Stimulated activated CD8-positive, alpha-beta memory T cell treated with anti-CD3 and anti-CD28 coated beads, Interleukin-15, amount 100 ng/mL, for 1 hour (primary cell): ENCODE measurements at places on chromosomes 16 and 17.

- no peak for DNase-seq
Measured at GRCh38 chr17:78488867-78489634, 88.1 kb downstream of the DNAH17 start.

GRCh38 chr16:72798264-72798663 is 249.7 kb downstream of the ZFHX3 start:
- DNase-seq = no peak

DNA sequence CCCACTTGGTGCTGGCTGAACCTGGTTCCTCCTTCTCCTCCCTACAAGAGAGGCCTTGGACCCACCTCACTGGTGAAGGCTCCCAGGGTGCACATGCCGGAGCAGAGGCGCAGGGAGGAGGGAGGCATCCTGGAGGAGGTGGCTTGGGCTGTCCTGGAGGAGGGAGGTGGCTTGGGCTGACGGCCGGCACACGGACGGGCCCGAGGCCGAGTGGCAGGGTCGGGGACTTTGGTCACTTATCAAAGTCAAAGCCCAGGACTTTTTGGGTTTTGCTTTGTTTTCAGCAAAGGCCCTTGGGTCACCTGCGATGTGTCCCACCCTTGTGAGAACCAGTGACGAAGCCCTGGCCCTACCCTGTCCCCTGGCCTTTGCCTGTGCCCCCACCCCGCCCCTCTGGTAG is 28.5 kb downstream of the ENDOV start:
- DNase-seq = no peak

DNA sequence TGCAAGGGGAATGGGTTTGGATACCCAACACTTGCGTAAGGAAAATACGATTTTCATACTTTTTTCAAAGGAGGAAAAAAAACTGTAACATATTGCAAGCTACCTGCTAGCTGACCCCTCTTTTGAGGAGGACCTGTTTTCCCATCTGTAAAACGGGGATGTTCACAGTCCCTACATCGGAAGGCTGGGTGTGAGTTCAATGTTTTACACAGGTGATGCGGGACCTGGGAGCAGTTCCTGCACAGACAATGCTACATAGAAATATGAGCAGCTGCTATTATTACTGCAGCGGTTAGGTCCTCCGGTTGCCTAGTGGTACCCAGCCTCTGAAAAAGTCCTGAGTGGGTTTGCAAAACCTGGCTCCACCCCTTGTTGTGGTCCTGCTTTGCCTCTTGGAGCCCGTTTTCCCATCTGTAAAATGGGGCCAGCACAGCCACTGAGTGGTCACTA is 3.5 kb downstream of the SOCS1 start:
- DNase-seq = no peak

- DNase-seq = no peak
Measured at GRCh38 chr17:82201498-82201910, 11.1 kb downstream of the CCDC57 start.

DNA sequence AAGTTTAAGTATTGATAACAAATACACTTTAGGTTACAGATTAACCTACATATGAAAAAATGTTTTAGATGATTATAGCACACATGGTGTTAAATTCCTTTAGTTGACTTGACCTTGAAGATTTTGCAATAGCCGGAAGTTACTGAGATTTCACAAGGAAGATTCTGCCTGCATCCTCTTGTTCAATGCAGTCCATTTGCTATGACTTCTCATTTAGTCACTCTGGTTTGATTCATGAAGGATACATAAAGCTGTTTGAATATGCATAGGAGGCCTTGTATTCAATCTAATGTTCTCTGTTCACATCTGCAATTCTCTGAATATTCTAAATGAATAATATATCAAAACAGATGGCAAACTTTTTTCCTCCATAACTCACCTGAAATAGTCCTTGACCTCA is 870.2 kb upstream of the GOT2 start:
- DNase-seq = no peak

GRCh38 chr16:50152807-50153595 is at the start of gene TENT4B:
TSS of gene TENT4B (plus strand) at chr16:50153306. CDS start at chr16:50153622, 316 bp downstream.
- peak; percentile 71 for DNase-seq

GRCh38 chr17:7352910-7353635 is 1.1 kb downstream of the KCTD11 start:
- no peak for DNase-seq

DNA sequence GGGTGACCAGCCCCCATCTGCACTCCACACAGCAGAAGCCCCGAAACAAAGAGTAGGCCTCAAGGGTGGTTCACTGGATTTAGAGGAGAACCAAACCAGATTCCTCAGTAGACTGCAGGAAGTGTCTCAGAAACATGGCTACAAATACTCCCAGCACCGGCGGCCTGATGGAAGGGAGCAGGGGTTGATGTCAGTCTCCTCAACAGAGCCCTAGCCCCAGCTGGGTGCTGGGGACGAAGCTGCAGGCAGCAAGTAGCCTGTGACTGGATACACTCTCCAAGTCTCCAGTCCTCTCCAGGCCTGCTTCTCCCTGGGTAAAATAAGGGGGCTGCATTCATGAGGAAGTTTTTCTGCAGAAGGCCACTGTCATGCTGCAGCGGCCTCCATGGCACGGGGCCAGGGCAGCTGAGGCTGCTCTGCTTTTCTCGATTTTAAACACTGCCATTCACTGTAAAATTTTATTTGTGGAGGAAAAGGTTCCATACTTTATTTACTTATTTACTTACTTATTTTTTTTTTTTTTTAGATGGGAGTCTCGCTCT is 36.7 kb upstream of the SREBF1 start:
- no peak for DNase-seq

DNA sequence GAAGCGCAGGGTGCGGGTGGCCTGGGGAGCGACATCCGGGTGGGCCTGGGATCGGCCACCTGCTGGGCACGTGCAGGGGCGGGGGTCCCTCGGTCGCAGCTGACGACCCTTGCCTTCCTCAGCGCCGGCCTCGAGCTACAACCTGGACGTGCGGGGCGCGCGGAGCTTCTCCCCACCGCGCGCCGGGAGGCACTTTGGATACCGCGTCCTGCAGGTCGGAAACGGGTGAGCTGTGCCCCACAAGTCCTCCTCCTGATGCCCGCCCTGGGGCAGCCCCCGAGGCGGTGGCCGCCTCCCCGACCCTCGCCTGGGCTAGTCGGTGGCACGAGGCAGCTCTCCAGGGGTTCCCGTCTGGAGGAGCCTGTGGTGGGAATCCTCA is 1.5 kb downstream of the ITGAL start:
- DNase-seq = no peak

- DNase-seq = no peak
Measured at GRCh38 chr16:31464348-31464769, 5.1 kb downstream of the ARMC5 start.

GRCh38 chr17:53797501-53797900 is 25.2 kb upstream of the KIF2B start:
- DNase-seq = no peak

DNA sequence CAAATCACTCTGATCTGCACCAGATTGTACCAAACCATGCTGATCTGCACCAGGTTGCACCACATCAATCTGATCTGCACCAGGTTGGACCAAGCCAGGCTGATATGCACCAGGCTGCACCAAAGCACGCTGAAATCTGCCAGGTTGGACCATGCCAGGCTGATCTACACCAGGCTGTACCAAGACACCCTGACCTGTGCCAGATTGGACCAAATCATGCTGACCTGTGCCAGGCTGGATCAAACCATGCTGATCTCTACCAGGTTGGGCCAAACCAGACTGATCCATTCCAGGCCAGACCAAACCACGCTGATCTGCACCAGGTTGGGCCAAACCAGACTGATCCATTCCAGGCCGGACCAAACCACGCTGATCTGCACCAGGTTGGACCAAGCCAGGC is 15.5 kb downstream of the QRICH2 start:
- no peak for DNase-seq

- DNase-seq = no peak
Measured at GRCh38 chr16:19179546-19180490, 11.8 kb downstream of the SYT17 start.

GRCh38 chr17:66892246-66892645 is 57.3 kb downstream of the CACNG5 start:
- no peak for DNase-seq

DNA sequence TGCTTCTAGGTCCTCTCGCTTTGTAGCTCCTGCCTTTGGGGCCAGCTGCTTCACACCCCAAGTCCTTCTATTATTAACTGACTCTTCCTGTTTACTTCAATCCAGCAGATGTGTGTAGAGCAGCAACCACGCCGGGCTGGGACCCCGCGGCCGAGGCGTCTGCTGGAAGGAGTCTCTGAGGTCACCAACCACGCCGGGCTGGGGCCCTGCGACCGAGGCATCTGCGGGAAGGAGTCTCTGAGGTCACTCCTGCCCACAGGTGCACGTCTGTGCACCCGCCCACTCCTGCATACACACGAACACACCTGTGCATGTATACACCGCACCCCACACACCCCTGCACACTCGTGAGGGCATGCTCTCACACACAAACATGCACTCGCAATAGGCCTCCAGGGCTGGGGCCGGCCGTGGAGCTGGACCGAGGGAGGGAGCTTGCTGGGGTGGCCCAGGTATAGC is 7.8 kb upstream of the TEX19 start:
- DNase-seq = no peak

GRCh38 chr16:63244631-63245030 is 1208.4 kb upstream of the CDH8 start:
- no peak for DNase-seq

- no peak for DNase-seq
Measured at GRCh38 chr17:39598630-39599003, 9.1 kb downstream of the NEUROD2 start.

- no peak for DNase-seq
Measured at GRCh38 chr16:78755751-78756661, 656.6 kb downstream of the WWOX start.

DNA sequence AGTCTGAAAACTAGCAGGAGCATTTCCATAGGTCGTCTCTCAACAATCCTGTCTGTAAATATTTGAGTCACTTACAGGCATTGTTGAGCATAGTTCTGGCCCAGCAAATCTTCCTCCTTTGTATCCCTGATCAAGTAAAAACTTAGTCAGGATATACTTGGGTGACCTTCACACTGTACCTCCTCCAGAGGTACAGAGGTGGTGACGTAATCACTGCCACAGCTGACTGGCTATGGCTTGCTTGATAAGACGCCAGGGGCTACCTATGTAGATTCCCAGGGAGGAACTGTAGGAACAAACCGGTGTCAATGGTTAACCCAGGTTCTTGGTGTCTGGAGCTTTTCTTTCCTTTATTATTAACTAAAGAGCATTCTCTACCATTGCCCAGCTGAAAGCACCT is at the start of gene KCNJ16:
Gene KCNJ16, plus strand, starts transcription at position 270 of the 400 bp plus-strand sequence. CDS start 56,863 bp downstream, outside the sequence.
- DNase-seq = no peak

GRCh38 chr17:50771991-50772785 is 4.9 kb upstream of the ANKRD40CL start:
- DNase-seq = no peak

- DNase-seq = no peak
Measured at GRCh38 chr17:2925011-2925410, 128.8 kb downstream of the RAP1GAP2 start.

DNA sequence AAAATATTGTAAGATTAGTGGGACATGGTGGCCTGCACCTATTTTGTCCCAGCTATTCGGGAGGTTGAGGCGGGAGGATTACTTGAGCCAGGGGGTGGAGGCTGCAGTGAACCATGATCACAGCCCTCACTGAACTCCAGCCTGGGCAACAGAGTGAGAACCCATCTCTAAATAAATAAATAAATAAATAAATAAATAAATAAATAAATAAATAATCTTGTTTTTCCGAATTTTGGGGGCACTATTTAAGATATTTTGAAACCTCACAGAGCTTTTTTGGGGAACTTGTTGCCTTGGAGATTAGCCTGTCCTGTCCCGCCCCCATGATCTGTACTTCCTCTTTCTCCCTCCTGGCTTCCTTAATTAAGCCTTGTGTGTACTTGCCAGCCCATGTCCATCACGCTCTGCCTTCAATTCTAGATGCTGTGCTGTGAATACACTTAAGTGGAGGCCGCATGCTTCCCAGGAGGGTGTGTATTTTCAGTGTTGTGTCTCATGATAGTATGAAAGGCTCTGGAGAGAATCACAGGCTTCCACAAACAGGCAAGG is 4.4 kb downstream of the LGALS9 start:
- DNase-seq = no peak

- DNase-seq = no peak
Measured at GRCh38 chr16:82328881-82329469, 159.0 kb upstream of the MPHOSPH6 start.

DNA sequence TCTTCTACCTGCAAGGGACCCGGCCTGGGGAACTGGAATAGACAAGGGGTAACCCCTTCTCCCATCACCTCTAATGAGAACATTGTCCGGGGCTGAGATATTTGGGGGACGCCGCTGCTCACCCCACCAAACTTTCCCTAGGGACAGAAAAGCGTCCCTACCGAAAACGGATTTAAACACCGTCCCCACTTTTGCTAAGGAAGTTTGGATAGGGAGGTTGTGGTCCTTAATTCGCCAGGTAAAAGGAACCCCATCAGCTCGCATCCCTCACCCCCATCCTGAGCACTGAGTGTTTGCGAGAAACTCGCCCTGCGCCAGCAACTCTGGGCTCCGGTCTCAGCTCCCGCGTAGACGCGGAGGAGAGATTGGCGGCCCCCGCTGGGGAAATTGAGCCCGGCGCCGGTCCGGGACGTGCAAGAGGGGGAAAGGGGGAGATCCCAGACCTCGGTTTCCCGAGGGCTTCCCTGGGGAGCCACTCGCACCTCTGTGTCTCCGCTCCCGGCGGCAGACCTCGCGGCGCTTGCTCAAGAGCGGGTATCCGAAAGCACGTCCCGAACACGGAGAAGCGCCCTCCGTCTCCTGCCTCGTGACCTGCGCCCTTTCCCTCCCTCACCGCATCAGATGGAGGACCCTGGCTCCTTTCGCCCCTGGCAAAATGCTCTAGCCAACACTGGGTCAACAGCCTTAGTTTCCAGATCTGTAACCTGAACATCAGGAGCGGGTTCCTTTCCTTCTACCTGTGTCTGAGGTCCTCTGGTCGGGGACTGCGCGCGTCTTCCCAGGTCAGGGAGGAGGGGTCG is 3.1 kb upstream of the SOX9 start:
- DNase-seq = no peak

- DNase-seq = no peak
Measured at GRCh38 chr17:56842577-56842976, 8.6 kb downstream of the DGKE start.

DNA sequence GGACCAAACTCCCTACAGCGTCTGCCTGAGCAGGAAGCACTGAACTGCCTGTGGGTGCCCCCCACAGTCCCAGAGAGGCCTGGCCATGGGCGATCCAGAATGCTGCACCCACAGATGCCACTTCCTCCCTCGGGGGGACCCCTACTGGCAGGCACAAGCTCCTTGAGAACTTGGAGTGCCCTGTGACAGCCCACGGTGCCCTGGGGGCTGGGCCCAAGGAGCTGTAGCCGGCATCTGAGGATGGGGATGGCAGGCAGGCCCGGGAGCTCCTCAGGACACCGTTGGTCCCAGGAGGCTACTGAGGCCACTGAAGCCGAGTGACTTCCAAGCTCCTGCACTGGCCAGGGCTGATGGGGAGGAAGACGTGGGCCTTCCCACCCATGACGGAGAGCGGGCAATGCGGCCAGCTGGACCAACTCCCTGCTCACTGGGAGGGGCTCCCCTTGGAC is 15.1 kb upstream of the RASD1 start:
- DNase-seq = no peak
